ENCODE measurements at places on chromosomes 5 and 9. TPM values are rescaled to one million over a fixed set of nuclear protein-coding genes. Genes with fewer than 3 reads are reported as not detected.

GRCh38 chr5:54655761-54656160, 138.2 kb downstream of the SNX18 start:
- H3K4me3 ChIP-seq, result no peak overlapping the region
- no peak for DNase-seq
- no peaks in the 10 kb centered on the region for H3K4me1 ChIP-seq
- H3K36me3 ChIP-seq, result no peaks in the 10 kb centered on the region

DNA sequence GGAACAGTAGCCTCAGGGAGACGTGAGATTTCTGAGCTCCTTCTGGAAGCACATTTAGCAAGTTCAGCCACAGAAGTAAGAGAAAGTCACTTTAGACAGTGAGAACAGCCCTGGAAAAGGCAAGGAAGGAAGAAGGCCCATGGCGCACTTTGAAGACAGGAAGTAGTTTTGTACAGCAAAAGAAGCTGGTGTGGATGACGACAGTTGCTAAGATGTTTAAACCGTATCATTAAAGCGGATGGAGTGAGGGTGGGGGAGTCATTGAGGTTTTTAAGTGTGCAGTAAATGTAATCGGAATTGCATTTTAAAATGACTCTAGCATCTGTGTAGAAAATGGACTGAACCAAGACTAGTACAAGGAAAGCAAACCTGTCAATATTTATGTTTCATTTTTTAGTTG, 15.3 kb upstream of the TRPM3 start:
- H3K36me3 ChIP-seq, result no peaks in the 10 kb centered on the region
- H3K4me1 ChIP-seq, result no peaks in the 10 kb centered on the region
- DNase-seq, result no peak
- H3K4me3 ChIP-seq, result no peak overlapping the region
- H3K27ac ChIP-seq, result no peak overlapping the region

- DNase-seq, result no peak
- H3K4me1 ChIP-seq, result peaks cover 18% of the 10 kb centered on the region
- H3K27me3 ChIP-seq, result no peaks in the 10 kb centered on the region
- no peak overlapping the region for H3K27ac ChIP-seq
- no peak overlapping the region for H3K4me3 ChIP-seq
- no peaks in the 10 kb centered on the region for H3K36me3 ChIP-seq
These were observed 8.2 kb upstream of the CRHBP start for GRCh38 chr5:76944638-76945037.

GRCh38 chr9:33988219-33988890, 60.3 kb downstream of the UBAP2 start:
- no peak for DNase-seq
- no peak overlapping the region for H3K4me3 ChIP-seq
- peaks cover 13% of the 10 kb centered on the region for H3K36me3 ChIP-seq

GRCh38 chr5:74673011-74673790, 11.8 kb upstream of the HEXB start:
- no peak overlapping the region for H3K27ac ChIP-seq
- no peaks in the 10 kb centered on the region for H3K27me3 ChIP-seq
- DNase-seq, result peak; percentile 29
- H3K4me1 ChIP-seq, result peaks cover 52% of the 10 kb centered on the region
- H3K4me3 ChIP-seq, result no peak overlapping the region

GRCh38 chr9:20294046-20294750, 328.1 kb downstream of the MLLT3 start:
- no peak for DNase-seq

DNA sequence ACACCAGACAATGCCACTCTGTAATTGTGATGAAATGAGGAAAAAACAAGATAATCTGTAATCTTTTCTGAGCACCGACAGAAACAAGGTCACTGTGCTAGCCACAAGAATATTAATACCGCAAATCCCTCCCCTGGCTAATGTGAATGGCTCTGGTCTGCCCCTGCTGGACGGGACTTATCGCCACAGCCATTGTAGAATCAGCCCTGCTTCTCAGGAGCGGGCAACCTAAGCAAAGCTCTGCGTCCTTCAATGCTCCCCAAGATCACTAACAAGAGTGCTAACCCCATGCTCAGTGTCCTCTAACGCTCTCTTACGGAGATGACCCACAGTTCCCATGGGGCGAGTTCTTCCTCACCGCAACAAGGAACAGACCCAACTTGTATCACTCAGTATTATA, 42.7 kb downstream of the OR2V1 start:
- H3K4me3 ChIP-seq, result no peak overlapping the region
- peaks cover 15% of the 10 kb centered on the region for H3K4me1 ChIP-seq
- peaks cover 3% of the 10 kb centered on the region for H3K27me3 ChIP-seq
- H3K27ac ChIP-seq, result no peak overlapping the region
- H3K36me3 ChIP-seq, result no peaks in the 10 kb centered on the region
- no peak for DNase-seq

The DNAJB5 gene
- 0.69 TPM for total RNA-seq

DNA sequence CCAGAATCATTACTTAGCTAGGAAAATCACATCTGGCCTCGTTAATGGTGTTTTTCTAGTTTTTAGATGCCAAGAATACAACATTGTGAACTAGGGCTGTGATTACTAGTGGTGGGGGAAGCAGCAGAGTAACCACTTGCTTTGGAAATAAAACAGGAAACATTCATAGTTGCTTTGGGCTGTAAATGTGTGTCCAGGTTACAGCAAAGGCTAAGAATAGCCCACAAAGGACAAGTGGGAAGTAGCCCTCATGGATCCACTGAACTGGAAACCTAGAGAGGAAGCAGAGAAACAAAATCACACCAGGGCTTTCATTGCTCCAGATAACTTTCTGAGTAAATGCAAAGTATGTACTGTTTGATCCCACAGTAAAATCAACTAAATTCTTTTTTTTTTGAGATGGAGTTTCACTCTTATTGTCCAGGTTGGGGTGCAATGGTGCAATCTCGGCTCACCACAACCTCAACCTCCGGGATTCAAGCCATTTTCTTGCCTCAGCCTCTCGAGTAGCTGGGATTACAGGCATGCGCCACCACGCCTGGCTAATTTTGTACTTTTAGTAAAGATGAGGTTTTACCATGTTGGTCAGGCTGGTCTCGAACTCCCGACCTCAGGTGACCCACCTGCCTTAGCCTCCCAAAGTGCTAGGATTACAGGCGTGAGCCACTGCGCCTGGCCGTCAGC, 56.2 kb upstream of the TNFSF15 start:
- H3K36me3 ChIP-seq, result no peaks in the 10 kb centered on the region
- no peak overlapping the region for H3K4me3 ChIP-seq
- no peak overlapping the region for H3K27ac ChIP-seq
- no peaks in the 10 kb centered on the region for H3K4me1 ChIP-seq
- no peaks in the 10 kb centered on the region for H3K27me3 ChIP-seq
- no peak for DNase-seq

GRCh38 chr9:99040911-99041582, 63.9 kb upstream of the TGFBR1 start:
- no peak for DNase-seq
- H3K36me3 ChIP-seq, result no peaks in the 10 kb centered on the region
- peaks cover 1% of the 10 kb centered on the region for H3K27me3 ChIP-seq

The MLANA gene
- total RNA-seq, result 0.11 TPM

The PCDHB3 gene
- total RNA-seq, result 0.27 TPM
